Cerebellar nuclear complex (tissue), 1 donor: ENCODE measurements at places on chromosomes 7 and 10.

- DNase-seq = no peak
Measured at GRCh38 chr10:117441812-117442443, 66.7 kb upstream of the PDZD8 start.

DNA sequence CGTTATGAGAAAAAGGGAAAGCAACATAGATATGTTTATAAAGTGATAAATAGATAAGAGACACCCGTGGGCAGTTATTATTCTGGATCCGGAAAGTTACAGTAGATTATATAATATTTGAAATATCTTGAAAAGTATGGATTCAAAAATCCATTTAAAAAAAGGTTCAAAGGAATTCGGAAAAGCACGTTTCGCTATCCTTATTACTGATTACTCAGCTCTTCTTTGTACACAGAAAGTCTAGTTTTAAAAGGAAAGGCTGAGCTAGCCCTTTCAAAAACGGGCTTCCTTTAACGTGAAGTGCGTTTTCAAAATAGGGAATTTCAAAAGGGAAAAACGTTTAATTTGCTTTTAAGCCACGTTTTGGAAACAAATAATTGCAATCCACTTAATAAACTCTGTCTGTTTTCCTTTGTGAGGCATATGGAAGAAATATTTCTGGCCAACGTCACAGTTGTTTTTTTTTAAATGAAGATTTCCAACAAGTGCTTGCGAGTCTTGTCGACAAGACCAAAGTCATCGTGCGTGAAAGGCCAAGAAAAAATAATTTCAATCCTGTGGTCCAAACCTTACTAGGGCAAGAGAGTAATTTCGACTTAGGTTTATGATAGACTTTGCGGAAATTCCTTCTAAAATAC lies 2.2 kb upstream of the SKIDA1 start:
- DNase-seq = no peak

- no peak for DNase-seq
Measured at GRCh38 chr7:51635775-51636174, 319.2 kb upstream of the COBL start.

GRCh38 chr10:63175534-63175933 lies 42.4 kb downstream of the NRBF2 start:
- no peak for DNase-seq

- no peak for DNase-seq
Measured at GRCh38 chr10:8037941-8038894, 16.3 kb upstream of the GATA3 start.

DNA sequence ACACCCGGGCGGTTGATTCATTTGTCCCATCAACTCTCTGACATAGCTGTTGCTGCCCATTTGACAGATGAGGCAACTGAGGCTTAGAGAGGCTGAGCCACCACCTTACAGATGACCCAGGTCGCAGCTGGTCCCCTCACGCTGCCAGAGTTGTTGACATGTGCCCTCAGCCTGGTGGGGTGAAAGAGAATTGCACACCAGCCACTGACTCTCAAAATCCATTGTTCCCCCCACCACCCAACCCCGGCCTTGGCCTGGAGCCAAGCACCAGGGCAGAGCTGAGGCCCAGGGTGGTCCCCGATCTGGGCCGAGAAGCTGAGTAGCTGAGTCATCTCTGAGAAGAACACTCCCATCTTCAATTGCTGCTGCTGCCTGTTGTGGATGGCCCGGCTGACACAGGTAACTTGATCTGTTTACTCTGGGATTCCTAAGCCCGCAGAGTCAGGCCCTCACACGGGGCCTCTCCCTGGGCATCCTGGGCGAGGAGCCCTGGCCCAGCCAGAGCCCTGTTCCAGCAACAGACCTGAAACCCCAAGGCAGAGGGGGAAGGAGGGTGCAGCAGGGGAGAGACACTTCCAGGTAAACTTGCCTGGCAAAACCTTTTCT lies 27.5 kb downstream of the PVRIG start:
- DNase-seq = no peak

GRCh38 chr10:93589648-93590562 lies 11.1 kb downstream of the RBP4 start:
- DNase-seq = no peak

- DNase-seq = no peak
Measured at GRCh38 chr7:113161050-113161449, 42.7 kb upstream of the SMIM30 start.

DNA sequence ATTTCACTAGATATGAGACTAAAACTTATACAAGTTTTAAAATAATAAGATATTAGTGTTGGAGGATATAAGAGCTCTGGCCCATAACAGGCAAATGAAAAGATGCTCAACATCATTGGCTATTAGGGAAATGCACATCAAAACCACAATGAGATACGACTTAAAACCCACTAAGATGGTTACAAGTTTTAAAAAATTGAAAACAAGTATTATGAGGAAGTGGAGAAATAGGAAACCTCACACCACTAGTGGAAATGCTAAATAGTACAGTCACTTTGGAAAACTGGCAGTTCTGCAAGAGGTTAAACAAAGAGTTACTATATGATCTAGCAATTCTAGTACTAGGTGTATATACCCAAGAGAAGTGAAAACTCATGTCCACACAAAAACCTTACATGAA lies 17.2 kb downstream of the PANK1 start:
- DNase-seq = no peak

- DNase-seq = no peak
Measured at GRCh38 chr7:150410680-150411346, 31.7 kb downstream of the ZNF775 start.

DNA sequence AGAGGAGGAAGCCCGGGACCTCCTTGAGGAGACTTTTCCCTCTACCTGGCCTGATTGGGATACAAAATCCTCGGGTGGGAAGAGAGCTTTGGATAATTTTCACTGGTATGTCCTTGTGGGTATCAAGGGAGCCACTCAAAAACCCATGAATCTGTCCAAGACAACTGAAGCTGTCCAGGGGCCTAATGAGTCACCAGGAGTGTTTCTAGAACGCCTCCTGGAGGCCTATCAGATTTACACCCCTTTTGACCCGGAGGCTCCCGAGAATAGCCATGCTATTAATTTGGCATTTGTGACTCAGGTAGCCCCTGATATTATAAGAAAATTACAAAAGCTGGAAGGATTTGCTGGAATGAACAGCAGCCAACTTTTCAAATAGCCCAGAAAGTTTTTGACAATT lies 38.6 kb downstream of the ZNF25 start:
- DNase-seq = no peak

GRCh38 chr7:64879086-64879730 lies 23.9 kb upstream of the ZNF273 start:
- no peak for DNase-seq

DNA sequence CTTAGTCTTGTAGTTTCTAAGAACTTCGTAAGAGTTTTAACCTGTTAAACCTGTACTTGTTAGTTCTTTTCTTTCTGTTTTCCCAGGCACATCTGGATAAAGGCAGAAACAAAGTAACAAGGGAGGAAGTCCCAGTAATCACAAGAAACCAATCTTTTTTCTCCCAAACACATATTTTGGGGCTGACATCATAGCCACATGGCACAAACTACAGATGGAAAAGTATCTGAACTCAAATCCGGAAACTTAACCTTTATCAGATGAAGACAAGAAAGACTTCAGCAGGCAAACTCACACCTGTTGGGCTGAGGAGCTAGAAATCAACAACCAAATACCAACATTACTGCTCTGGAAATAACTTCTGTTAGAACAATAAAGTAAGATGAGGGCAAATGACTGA lies 67.1 kb downstream of the CUBN start:
- no peak for DNase-seq

- no peak for DNase-seq
Measured at GRCh38 chr10:52443419-52444388, 129.6 kb downstream of the DKK1 start.

- DNase-seq = no peak
Measured at GRCh38 chr7:17497549-17498167, 199.2 kb downstream of the AHR start.

DNA sequence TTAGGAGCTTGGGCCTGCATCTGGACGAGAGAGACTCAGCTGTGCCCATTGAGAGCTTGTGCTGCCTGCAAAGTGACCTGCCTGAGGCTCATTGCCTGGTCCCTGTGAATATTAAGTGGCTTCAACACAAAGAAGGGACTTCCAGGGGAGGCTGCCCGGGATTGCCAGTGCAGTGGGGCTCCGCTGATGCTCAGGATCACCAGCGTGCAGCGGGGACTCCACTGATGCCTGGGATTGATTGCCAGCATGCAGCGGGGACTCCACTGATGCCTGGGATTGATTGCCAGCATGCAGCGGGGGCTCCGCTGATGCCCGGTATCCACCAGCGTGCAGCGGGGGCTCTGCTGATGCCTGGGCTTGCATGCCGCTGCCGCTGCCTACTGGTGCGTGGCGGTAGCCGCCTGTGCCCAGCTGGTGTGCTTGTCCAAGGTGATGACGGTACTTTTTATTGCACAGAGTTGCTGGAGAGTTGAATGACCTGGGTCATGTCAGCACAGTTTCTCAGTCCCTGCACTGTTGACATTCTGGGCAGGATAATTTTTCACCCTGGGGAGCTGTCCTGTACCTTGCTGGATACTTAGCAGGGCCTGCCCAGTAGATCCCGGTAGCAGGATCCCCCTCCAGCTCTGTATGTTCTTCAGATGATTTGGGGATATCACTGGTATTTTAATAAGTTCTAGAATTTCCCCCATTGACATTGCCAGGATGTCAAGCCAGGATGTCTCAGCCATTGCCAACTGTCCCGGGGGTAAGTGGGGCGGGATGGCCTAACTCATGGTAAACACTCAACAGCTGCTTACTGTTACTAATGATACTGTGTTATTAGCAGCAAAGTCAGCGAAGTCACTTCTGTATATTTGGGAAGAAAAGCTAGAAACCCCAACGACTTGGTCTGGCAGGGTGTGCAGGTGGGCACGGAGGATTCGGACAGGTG lies 13.0 kb downstream of the DOCK1 start:
- DNase-seq = no peak

GRCh38 chr10:7239312-7239985 lies 171.4 kb downstream of the SFMBT2 start:
- DNase-seq = no peak

DNA sequence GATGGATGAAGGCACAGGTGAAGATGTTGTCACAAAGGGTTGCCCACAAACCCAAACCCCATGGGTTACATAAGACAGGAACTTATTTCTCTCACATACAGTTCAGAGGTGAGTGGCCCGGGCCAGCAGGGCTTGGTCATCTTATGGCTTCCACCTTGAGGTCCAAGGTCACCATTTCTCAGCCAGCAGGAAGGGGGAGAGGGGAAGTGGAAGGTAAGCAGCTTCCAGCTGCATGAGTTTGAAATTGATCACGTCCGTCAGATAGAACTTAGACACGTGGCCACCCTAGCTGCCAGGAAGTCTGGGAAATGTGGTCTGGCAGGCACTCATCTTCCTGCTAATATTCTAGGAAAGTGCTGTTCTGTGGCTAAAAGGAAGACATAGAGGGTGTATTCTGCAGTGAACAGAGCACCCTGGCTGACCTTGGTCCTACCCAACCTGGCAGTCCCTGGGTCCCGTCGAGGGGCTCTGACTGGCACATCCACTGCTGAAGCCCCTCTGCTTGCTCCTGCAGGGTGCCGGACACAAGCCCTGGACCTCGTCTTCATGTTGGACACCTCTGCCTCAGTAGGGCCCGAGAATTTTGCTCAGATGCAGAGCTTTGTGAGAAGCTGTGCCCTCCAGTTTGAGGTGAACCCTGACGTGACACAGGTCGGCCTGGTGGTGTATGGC lies 49.5 kb downstream of the VWA2 start:
- DNase-seq = no peak

GRCh38 chr10:28800144-28800543 lies 122.8 kb downstream of the BAMBI start:
- no peak for DNase-seq

- no peak for DNase-seq
Measured at GRCh38 chr7:157688533-157689268, 351.9 kb downstream of the DNAJB6 start.

DNA sequence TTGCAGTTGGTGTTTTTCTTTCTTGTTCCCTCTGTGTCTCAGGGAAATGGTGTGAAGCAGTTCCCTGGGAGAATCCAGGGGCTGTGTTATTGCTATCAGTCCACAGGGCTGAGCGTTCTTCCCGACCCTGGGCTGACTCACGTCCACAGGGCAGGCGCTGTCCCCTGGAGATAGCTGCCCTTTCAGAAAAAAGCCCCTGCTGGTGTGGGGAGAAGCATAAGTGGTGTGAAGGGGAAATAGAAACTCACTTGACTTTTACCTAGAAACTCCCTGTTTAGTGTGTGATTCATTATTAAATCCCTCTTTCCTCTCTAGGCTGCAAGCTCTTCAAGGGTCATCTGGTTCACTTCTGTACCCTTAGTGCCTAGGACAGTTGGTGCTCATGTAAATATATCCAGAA lies 63.3 kb upstream of the SMNDC1 start:
- DNase-seq = no peak

GRCh38 chr7:33258491-33258951 lies 129.2 kb downstream of the BBS9 start:
- no peak for DNase-seq

DNA sequence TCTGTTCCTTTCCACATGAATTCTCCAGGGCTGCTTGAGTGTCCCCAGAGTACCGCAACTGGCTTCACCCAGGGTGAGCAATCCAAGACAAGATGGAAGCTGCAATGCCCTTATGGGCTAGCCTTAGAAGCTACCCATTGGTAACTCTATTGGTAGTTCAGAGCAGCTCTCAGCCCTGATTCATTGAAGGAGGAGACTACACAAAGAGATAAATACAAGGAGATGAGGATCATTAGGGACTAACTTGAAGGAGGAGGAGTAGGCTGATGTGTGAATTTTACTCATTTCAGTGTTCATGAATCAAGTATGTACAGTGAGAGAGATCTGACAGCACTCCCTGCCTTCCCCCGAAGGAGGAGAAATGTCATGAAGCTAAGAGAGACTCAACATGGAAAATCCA lies 124.0 kb downstream of the REEP3 start:
- DNase-seq = no peak

DNA sequence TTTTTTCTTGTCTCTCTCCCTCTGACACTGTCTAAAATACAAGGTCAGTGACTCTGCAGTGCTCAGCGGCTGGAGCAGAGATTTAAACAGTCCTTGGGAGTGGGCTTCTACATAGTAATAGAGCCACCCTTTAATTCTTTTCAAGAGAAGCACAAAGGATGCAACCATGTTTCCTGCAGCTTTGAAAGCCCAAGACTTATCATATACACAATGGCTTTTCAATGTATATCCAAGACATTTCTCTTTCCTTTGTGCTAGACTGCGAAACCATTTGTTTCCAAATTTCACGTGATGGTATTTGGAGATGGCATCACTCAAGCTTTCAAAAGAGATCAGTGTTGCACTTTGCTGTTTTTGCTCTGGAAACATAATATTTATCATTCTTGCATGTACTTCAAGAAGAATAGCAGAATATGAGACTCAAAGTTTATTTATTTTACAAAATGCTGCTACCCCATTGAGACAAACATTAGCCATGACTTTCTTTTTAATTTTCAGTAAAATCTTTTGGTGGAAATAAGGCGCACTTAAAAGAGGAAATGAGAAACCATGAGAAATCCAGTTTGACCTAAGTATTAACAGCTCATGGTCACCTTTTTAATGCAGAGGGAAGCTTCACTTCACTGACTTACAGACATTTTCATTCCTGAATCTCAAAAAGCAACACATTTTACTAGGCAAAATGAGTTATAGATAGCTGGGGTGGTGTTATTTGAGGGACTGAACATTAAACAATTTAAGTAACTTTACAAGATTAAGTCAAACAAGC lies 76.6 kb downstream of the SEMA3C start:
- no peak for DNase-seq
